Pancreas (tissue), 10 donors: ENCODE measurements at places on chromosomes 2 and 18. TPM values are rescaled to one million over a fixed set of nuclear protein-coding genes. Genes with fewer than 3 reads are reported as not detected.

Gene UNC80
- 1.6 TPM for total RNA-seq

Gene KCNS3
- 4.6 TPM for total RNA-seq

Gene ARHGAP28
- 9.9 TPM for total RNA-seq

Gene POMC
- 13.5 TPM for total RNA-seq

Gene DYSF
- 5.5 TPM for total RNA-seq

Gene CACNB4
- 1.3 TPM for total RNA-seq

Gene CSRNP3
- total RNA-seq = 4.3 TPM

Gene ATRAID
- total RNA-seq = 40.9 TPM

Gene KIAA2012
- not detected for total RNA-seq

Gene DAPL1
- 5.1 TPM for total RNA-seq

Gene MYO7B
- total RNA-seq = 0.85 TPM

Gene SCYGR4
- total RNA-seq = not detected

Gene CCDC68
- 0.90 TPM for total RNA-seq

Gene LRRC30
- not detected for total RNA-seq

Gene MOGAT1
- not detected for total RNA-seq

Gene SRD5A2
- not detected for total RNA-seq

Gene NEB
- 0.88 TPM for total RNA-seq

Gene ANKRD23
- 2.1 TPM for total RNA-seq

Gene SEPTIN10
- 27.1 TPM for total RNA-seq

Gene TMEM169
- 0.20 TPM for total RNA-seq

Gene TUBA4A
- total RNA-seq = 12.2 TPM

Gene ESCO1
- 5.6 TPM for total RNA-seq

Gene G6PC2
- 33.7 TPM for total RNA-seq

Gene DARS1
- total RNA-seq = 39.6 TPM

Gene PRKAG3
- total RNA-seq = not detected

Gene DSC1
- not detected for total RNA-seq

Gene CRYBA2
- 17.6 TPM for total RNA-seq

Gene ALLC
- not detected for total RNA-seq

Gene PARD6G
- 1.0 TPM for total RNA-seq

Gene TMEM163
- total RNA-seq = 19.0 TPM

Gene SLC11A1
- 0.51 TPM for total RNA-seq

Gene PECR
- 5.0 TPM for total RNA-seq

Gene KIDINS220
- total RNA-seq = 19.1 TPM

Gene HRH4
- total RNA-seq = not detected

Gene PREB
- total RNA-seq = 38.7 TPM

Gene MRO
- 0.66 TPM for total RNA-seq

Gene COL4A4
- 4.0 TPM for total RNA-seq

Gene KCNF1
- total RNA-seq = 1.3 TPM

Gene DLX1
- not detected for total RNA-seq

Gene DLX2
- total RNA-seq = not detected

Gene NGEF
- total RNA-seq = 4.8 TPM

Gene SLC4A5
- total RNA-seq = 1.3 TPM

Gene FAM161A
- total RNA-seq = 4.6 TPM

Gene TSPYL6
- 0.06 TPM for total RNA-seq

Gene MAP3K19
- total RNA-seq = not detected

Gene STK16
- 16.6 TPM for total RNA-seq

Gene FEV
- total RNA-seq = 0.35 TPM

Gene SMIM21
- total RNA-seq = not detected

Gene GNAL
- total RNA-seq = 0.23 TPM

Gene FOXD4L1
- 0.19 TPM for total RNA-seq

Gene CABYR
- total RNA-seq = 0.23 TPM
